CD4-positive, alpha-beta T cell treated with Interleukin-6 for 4 hours (primary cell): ENCODE measurements at places on chromosomes 1 and 21.

DNA sequence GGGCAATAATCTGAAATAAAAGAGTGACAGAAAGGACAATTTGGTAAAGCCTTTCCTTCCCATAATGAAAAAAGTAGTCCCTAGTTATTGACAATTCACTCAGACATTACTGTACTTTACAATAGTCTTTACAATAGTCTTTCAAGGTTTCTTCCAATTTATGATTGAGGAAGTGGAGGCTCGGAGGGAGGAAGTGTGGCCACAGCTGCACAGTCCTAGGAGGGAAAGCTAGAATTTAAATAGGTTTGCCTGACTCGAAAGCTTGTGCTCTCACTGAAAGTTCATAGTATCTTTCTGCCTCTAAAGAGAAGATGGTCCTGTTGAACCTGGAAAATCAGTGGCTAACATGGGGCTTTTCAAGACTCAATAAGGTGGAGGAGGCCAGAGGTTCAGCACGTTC lies 203.2 kb downstream of the SDCCAG8 start:
- no peak for DNase-seq

GRCh38 chr1:209462433-209462832 lies 121.1 kb upstream of the CAMK1G start:
- no peak for DNase-seq

DNA sequence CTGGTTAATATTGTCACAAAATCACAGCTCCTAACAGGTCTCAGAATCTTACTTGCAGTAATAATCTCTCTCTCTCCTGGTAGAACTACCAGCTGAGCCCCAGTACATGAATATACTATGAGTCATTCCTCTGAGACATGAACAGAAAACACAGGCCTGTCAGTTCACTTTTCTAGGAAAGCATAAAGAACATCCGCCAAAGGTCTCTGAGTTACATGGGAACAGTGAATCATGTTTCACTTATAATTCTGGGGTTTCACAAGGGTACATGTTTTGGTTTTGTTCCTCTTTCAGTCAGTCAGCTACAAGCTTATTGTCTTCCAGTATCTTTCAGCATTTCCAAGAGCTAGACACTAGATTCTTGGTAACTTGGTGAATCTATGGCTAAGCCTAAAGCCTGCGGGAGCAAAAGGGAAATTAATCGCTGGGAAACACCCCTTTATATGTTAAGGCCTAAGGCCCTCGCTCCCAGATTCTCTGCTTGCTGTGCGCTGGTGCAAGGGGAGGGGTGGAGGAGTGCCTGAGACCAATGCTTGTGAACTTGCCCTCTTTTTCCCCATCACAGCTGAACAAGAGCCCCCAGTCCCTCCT lies 31.7 kb downstream of the IFNGR2 start:
- no peak for DNase-seq

DNA sequence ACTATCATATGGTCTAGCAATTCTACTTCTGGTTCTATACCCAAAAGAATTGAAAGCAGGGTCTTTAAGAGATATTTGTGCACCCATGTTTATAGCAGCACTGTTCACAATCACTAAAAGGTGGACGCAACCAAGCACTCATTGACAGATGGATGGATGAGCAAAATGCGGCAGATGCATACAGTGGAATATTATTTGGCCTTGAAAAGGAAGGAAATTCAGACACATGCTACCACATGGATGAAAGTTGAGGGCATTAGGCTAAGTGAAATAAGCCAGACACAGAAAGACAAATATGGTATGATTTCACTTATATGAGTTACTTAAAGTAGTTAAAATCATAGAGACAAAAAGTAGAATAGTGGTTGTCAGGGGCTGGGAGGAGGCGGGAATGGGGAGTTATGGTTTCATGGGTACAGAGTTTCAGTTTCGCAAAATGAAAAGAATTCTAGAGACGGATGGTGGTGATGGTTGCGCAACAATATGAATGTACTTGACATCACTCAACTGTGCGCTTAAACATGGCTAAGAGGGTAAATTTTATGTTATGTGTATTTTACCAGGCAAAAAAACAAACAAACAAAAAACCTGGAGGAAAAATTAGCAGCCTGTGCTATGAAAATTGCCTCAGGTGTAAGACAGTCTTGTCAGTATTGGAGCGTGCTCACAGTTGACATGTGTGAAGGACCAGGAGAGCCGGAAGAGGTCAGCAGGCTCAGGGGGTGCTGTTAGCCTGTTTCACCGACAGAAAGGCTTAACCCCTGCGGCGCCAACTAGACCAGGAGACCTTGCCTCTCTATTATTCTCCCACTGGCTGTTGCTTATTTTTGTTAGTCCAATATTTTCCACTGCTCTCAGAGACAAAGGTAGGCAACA lies 26.5 kb downstream of the CD247 start:
- DNase-seq, result peak; percentile 44

DNA sequence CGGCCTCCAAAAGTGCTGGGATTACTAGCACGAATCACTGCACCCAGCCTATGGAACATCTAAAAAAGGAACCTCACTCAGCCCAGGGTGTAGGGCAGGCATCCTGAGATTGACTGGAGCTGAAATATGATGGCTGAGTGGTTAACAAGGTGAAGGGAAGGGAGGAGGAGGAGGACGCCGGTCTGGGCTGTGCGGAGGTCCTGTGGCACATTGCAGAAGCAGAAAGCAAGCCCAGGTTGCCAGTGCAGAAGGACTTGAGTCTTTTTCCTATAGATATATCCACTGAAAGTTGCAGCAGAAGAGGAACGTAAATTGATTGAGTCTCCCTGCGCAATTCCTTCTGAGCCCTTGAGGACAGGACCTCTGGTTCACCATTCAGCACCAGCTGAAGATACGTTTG lies 1.5 kb upstream of the KIF17 start:
- DNase-seq, result no peak

DNA sequence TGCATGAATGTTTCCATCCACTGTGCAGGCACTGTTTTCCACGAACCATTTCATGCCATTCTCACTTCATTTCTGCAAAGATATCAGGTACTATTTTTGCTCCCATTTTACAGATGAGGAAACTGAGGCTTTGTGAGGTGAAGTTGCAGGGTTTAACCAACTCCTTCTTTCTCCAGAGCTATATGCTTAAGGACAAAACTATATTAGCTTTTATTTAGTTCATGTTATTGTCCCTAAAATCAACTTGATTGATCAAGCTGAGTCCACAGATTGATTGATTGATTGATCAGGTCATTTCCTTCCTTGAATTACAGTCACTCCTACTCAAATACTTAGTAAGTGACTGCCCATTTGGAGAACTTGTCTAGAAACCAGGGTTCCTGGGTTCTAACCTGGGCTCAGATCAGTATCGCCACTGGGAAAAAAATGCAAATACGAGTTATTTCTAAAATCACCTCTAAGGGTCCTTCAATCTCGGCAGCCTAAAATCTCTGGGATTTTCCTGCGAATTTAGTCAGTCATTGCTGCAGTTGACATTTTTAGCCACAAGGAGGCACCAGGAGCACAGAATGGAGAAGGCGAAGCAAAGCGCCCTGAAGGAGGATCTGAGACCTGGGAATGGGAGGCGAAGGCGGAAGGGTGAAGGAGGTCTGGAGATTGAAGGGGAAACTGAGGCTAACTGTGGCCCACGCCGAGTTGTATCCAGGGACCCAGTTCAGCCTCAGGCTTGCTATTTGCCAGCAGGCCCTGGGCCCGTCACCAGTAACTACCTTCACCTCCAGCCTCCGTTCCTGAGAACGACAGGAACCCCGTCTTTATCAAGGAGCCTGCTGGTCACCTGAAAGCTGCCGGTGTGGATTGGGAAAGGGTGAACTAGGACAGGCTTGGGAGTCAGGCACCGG lies 14.3 kb upstream of the MUL1 start:
- DNase-seq, result peak; percentile 71

GRCh38 chr1:25640646-25641328 lies 24.2 kb downstream of the MAN1C1 start:
- no peak for DNase-seq

DNA sequence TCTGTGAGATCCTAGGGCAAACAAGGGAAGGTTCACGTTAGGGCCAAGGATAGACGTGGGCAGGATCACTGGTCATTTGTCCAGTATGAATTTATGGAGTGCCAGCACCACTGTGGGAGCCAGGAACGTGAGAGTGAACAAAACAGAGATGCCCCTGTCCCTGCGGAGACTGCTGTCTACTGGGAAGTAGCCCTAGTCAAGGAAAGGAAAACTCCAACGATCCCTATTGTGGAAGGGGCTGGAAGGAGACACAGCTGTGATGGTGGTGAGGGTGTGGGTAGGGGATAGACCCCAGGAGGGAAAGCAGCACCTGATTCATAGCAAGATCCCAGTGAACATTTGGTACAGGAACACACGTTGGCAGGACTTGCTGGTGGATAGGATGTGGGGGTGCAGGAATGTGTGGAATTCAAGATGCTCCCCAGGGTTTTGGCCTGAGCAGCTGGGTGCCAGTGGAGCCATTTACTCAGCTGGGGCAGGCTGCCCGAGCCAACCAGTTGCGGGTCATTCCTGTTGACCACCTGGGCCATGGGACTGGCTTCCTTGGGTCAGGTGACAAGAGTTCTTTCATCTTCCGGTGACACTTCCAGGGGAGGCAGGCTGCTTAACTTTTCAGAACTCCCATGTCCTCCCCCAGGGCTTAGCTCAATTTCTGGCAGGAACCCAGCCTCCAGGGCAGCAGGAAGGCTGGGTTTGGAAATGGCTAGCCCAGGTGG lies 1.2 kb upstream of the ATP13A2 start:
- no peak for DNase-seq

DNA sequence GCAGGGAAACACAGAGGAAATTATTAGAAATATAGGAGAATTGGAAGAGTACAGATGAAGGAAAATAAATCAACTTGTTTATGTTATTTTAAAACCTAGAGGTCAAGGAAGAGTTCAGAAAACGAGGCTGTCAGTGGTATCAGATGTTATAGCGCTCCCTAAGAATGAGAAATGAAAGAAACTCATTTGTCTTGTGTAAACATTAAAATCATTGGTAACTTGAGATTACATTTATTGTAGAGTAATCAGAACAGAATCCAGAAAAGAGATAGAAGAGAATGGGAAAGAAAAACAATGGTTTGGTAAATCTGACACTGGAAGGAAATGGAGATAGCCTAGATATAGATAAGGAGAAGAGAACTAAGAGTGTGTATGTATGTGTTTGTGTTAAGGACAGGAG lies 106.4 kb downstream of the ATF6 start:
- DNase-seq, result no peak

- peak; percentile 76 for DNase-seq
These were observed 19.5 kb downstream of the STK40 start for GRCh38 chr1:36366091-36366661.

DNA sequence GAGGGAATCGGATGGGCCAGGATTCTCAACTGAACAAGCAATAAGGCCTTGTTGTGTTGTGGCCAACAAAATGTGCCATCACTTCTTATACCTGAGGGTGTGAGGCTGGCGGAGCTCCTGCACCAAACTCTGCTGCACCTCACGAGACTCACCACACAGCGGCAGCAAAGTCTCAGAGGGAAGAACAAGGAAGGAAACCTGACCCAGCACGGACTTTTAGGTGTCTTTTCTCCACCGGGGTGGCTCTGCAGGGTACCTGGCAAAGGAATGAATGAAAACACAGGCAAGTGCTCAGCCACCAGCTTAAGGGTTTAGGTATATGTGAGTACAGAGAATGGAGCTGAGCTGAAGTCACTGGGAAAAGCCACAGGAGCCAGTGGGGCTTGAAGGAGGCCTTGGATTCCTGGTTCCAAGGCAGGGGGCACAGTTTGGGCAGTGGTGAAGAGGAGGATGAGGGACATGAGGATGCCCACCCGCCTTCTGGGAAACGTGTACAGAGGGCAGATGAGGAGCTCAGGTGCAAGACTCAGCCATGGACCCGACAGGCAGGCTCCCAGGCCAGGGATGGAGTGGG lies 31.1 kb upstream of the HSD3B1 start:
- no peak for DNase-seq

DNA sequence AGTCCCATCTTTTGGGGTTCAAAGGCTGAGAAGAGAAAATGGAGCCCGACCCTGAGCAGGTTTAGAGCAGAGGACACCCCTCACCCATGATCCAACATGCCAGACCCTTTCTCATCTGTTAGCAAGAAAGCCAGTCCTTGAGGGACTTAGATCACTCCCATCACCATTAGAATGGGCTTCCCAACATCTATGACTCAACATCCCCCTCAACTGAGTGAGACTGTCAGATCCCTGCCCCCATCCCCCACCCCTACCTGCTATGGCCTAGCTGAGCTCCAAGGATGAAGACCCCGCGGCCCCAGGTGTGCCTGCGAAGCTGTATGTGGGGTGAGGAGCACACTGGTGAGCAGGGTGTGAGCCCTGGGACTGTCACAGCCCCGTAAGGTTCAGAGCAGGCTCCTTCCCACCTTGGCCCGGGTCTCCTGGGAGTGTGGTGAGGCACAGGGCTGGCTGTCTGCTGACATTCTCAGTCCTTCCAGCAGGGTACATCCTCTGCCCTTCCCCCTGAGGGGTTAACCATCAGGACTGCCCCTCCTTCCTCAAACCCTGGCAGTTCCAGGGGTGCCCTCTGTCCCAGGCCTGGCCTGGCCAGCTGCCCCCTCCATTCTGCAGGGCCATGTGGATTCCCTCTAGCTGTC lies 21.4 kb upstream of the BLACAT1 start:
- DNase-seq, result no peak

GRCh38 chr1:206691604-206692003 lies 6.9 kb downstream of the MAPKAPK2 start:
- no peak for DNase-seq

DNA sequence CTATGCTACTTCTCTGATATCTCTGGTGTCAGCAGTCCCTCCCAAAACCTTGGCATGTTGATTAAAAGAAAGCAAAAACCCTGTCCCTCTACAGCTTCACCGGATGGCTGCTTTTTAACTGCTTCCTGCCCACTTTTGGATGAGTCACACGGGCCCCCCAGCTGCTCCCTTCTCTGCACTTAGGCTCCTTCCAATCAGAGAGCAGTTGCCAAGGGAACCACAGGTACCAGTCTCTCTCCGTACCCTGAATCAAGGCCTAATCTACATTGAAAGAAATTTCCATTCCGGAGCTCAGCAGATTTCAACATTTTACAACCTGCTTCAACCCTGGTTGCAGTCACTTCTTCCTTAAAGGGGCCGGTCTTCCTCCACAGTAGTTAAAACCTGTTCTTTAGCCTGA lies 70.6 kb upstream of the GJB5 start:
- DNase-seq, result peak; percentile 9

- no peak for DNase-seq
These were observed 16.6 kb downstream of the TRIM45 start for GRCh38 chr1:117104986-117105385.

DNA sequence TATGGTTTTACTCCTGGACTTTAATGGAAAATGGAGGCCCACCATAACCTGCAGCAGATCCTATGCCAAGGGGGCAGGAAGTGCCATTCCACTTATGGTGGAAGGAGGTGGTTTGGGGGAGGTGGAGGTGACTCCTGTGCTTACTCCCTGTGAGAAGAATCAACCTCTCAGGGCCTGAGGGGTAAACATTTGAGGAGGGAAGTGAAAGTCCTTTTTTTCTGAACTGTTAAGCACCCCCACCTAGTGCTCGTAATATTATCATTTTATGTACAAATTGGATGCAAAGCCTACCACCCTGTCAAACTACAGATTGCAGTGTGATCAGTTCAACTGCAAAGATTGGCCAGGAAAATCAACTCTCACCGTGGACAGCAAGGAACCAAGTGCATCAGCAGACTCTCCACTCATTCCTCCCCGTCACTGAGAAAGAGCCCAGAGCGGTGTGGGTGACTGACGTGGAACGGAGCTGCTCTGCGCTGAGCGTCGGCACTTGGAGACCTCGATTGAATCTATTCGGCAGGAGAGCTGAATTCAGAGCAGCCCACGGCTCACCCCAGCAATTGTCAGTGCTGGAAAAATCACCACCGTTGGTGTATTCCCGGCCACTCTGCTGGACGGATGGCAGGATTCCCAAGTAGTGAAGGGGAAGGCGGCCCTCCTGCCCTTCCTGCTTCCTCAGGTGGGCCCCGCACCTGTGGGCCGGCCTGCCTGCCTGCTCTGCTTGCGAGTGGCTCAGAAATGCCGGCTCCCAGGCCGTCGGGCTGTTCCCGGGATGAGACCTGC lies 46.8 kb upstream of the COX20 start:
- DNase-seq, result no peak
